ENCODE measurements at places on chromosomes 5 and 9.
A peak's percentile ranks its signal among the peaks of the same experiment; 100 is the strongest.

- peak; percentile 16 for DNase-seq
Measured at GRCh38 chr5:8456846-8457186, 587.9 kb downstream of the MTRR start.

DNA sequence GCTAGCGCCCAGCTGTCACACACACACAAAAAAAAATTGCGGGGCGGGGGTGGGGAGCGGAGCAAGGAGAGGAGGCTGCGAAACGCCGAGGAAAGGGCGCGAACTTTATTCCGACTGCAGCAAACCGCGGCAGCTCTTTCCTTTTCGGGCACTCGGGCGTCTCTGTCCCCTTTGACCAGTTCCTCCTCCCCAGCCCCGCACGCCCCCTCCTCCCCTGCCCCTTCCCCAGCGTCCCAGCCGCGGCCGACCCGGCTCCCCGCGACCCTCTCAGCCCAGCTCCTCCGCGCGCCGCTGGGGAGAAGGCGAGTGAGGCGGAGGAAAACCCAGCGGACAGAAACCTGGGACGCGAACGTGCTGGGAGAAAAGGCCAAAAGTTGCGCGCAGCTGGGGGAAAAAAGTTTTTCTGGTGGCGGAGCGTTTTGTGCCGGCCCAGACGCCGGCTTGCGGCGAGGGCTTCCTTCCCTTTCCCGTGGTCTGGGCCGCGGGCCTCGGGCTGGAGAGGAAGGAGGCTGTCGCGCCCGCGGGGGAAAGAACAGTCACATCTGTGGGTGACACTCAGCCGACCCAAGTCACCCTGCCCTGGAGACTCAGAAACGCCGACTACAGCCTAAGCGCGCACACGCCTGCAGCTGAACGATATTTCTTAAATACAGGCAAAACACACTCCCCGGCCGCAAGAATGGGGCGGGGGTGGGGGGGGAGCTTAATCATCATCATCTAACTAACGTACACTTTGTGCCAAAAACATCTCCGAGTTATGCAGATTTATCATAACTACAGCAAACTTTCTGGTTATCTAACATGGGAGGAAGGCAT, 1.1 kb upstream of the BNC2 start:
- peak; percentile 78 for DNase-seq

DNA sequence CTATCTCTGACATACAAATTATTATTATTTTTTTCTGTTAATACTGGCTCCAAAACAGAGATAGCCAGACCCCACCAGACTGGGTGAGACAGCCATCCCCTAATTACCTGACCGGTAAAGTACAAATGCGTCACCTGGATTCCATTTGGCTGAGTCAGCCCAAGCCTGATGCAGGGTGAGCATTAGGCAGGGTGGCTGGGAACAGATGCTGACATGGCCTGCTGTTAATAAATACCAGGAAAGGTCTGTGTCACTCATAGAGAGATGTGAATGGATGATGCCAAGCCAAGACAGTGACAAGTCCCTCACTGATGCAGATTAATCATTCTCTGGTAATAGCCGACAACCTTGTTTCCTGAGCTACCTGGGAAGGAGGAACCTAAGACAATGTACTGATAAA, 183.5 kb downstream of the TRIM32 start:
- DNase-seq = no peak

DNA sequence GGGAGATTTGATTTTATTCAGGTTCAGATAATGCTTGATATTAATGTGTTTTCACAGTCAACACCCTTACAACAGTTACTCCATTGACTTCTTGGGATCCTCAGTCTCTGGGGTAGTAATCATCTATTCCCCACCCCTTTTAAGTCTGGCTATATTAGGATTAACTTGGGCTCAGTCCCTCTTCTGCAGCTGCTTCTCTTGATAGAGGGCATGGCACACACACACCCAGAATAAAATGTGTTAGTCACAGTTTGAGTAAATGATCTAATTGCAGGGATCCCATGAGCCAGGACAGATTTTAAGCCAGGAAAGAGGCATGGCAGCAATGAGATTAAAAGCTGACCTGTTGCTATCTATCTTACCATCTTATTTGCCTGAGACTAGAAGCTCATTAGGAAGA, 53.7 kb upstream of the VLDLR start:
- DNase-seq = no peak

DNA sequence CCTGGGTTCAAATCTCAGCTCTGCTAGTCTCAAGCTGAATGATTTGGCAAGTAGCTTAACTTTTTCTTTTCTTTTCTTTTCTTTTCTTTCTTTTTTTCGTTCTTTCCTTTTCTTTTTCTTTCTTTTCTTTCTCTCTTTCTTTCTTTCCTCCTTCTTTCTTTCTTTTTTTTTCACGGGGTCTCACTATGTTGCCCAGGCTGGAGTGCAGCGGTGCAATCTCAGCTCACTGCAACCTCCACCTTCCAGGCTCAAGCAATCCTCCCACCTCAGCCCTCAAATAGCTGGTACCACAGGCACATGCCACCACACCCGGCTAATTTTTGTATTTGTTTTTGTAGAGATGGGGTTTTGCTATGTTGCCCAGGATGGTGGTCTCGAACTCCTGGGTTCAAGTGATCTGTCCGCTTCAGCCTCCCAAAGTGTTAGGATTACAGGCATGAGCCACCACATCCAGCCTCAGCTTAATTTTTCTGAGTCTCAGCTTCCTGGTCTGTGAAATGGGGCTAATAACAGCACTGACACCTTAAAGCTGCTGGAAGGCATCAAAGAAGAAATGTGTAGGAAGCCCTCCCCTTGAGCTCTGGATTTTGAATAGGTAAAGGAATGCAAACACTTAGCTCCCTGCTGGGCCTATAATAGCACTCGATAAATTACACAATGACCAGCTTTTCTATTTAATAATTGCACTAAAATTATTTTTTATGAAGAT, 17.5 kb upstream of the PPARGC1B start:
- no peak for DNase-seq

DNA sequence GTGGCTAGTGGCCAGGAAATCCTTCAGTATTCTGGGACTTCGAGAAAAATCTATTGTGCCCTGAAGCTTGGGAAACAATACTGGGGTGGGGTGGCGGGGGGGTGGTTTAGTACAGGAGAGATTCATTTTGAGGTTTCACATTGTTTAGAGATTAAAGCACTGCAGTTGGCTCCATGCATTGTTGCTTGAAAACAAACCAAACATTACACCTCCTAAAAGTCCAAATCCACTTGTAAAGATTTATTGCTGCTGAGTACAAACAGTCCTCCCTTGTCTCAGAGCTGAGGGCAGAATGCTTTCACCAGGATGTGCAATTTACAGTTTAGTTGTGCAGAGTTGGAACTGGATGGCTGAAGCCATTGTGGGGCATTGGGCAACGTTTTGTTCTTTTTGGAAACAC, 49.4 kb downstream of the GGTA1 start:
- no peak for DNase-seq

GRCh38 chr5:160923411-160923810, 71.4 kb upstream of the ATP10B start:
- no peak for DNase-seq

DNA sequence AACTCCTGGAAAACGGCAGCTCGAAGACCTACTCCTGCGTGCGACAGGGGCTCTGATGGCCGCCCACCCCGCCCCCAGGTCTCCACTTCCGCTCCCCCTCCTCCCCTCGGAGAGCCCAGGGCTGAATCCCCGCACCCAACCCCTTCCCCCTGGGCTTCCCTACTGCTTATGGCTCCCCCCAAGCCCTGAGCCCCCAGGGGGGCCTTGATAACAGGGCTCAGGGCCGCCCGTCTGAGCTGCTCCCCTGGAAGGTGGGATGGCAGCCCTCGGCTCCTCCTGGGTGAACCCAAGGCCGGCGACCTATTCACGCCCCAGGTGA, 30.4 kb downstream of the GLT6D1 start:
- DNase-seq = no peak

- DNase-seq = no peak
Measured at GRCh38 chr5:14166437-14166836, 23.3 kb downstream of the TRIO start.

GRCh38 chr5:132199116-132199680, 28.5 kb downstream of the P4HA2 start:
- DNase-seq = no peak

DNA sequence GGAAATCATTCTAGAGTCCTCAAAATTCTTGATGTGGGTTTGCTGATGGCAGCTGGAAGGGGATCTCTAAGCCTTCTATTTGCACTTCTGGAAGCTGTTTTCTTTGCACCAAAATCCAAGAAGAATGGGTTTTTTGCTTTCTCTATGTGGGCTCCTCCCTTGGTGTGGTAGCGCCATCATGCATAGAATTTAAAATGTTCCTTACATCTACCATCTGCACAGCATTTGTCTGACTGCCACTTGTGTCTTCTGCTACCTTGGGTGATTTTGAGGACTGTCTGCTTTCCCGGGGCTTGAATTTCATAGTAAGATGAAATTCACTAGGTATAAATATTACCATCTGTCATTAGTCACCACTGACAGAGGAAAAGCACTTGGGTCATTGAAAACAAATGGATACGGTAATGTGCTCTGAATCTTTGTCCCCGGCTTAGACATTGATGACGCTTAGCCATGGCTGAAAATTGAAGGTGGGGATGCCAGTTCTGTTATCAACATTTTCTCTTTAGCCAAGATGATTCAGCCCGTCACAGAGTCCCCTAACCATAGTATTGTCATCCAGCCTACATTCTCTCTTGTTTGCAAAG, 30.0 kb downstream of the SNX30 start:
- no peak for DNase-seq

GRCh38 chr9:136171009-136171800, 33.7 kb downstream of the LHX3 start:
- DNase-seq = no peak

- DNase-seq = no peak
Measured at GRCh38 chr5:140042393-140042642, 781 bp downstream of the NRG2 start.

DNA sequence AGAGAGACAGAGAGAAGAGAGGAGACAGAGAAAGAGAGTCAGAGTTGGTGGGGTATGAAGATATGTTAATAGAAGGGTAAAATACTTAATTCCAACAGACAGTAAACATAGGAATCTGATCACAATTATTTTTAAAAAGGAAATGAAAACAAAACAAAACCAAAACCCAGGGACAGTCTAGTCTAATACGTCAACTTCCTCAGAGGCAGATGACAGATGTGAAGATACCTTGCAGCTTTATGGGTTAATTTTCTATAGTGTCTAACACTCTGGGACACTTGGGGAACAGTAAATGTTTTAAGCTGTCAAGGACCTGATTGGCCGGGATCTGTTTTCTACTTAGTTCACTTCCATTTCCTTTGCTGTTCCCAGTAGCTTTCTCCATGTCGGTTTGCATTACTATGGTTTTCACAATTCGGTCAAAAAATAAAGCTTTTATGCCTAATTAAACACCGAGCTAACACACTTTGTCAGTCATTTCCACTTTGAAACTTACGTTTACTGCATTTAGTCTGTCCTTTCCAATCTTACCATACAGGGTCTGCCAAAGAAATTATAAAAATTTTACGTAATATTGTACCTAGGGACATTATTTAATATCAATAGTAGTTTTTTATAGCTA, 216.5 kb downstream of the MCTP1 start:
- DNase-seq = no peak

DNA sequence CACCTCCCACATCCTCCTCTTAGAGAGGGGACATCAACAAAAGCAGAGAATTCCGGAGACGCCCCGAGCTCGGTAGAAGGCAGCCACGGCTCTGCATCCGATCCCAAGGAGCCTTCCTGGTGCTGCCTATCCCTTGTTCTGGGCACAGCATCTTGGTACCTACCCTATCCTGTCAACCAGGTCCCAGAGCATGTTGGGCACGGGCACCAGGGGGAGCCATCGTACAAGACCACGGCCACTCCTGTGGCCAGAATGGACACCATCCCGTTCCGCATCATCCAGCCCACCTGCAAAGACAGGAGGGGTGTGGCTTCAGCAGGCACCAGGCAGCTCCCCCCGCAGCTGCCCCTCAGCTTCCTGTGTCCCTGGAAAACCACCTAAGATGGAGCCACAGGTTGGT, 62.7 kb upstream of the ZNF354A start:
- peak; percentile 35 for DNase-seq

DNA sequence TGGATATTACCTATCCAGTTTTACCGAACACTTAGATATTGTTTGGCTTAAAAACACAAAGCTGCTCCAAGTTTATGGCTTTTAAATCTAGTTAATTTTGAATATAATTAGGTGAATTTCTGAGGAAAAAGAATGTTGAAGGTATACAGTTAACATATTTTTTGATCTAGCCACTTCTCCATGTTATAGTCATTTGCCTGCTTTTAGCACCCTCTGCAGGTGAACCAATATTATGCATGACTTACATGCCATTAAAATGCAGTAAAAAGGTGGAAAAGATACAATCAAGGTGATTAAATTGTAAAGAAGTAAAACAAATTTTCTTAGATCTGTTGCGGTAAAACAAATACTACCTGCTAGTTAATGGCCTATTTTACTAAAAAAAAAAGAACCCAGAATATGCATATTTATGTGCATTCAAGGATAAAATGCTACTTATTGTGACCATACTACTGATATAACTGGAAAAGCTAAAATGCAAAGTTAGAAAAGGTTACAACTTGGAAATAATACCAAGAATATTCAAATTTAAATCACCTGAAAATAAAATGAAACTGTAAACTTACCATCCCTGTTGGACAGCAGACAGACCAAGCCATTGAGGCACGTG, 132.1 kb downstream of the AP3B1 start:
- no peak for DNase-seq

GRCh38 chr5:88269222-88269771, 652 bp upstream of the TMEM161B start:
- no peak for DNase-seq

- peak; percentile 69 for DNase-seq
Measured at GRCh38 chr5:148972974-148973374, 89.9 kb downstream of the SH3TC2 start.

DNA sequence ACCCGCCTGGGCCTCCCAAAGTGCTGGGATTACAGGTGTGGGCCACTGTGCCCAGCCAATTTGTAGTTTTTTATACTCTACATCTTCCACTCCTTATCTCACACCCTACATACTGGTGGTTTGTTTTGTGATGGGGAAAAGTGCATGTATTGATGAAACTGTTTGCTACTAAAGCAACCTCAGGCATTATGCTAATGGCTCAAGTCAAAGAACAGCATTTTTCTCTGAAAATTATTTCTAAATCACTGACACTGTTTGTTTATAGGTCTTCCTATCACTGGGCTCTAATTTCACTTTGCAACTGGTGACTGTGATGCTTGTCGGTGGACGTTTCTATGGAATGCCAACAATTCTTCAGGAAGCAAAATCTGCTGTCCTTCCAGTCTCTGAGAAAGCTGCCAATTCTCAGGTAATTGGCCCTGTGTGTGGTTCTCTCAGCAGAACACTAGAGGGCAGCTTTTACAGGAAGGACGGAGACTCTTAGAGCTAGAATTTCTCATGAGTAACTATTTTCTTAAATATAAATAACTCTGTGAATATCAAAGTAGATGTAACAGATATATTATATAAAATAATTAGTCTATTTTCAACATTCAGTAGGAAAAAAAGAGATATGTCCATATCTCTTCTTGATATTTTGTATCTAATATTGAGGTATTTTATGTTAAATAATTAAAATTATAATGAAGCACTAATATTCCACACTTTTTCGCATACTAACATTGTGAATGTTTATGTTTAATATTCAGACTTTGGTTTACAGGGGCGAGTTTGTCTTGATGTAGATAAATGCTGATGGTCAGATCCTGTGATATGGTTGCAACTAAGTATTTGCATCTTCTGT, 244.1 kb downstream of the ADGRV1 start:
- DNase-seq = no peak

- DNase-seq = no peak
Measured at GRCh38 chr5:59401637-59402036, 491.9 kb downstream of the PDE4D start.
